Colonic mucosa (tissue), 4 donors: ENCODE measurements at places on chromosomes 7 and 10. TPM values are rescaled to one million over a fixed set of nuclear protein-coding genes. Genes with fewer than 3 reads are reported as not detected.
A peak's percentile ranks its signal among the peaks of the same experiment; 100 is the strongest.

DNA sequence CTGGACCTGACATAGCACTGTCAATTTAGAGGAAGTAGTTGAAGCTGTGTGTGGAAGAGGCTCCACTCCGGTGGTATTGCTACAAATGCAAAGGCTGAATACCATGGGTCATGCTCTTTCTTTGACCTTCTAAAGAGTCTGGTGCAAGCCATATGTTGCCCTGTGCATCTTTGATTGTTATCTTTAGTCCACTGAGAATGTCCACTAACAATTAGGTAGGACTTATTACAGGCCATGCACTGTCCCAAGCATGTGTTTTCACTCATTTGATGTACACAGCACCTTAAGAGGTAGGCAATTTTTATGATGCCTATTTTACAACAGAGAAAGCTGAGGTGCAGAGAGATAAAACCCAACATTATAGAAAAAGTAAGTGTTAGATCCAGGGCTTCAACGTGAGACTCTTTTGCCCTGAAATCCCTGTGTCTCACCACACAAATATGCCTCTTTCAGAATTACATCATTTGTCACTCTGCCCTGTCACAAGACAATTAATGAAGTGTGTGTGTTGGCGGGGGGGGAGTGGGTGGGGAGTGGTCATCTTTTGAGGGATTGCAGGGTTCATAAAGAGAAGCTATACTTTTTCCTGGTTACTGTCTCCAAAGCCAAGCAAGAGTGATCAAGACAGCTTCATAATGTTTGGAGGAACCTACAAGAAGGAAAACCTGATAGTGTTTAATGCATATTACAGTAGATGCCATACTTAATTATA, 637.6 kb upstream of the IGFBP3 start:
- H3K4me3 ChIP-seq, result no peak overlapping the region
- H3K27me3 ChIP-seq, result no peaks in the 10 kb centered on the region
- H3K4me1 ChIP-seq, result no peaks in the 10 kb centered on the region
- no peak for DNase-seq

DNA sequence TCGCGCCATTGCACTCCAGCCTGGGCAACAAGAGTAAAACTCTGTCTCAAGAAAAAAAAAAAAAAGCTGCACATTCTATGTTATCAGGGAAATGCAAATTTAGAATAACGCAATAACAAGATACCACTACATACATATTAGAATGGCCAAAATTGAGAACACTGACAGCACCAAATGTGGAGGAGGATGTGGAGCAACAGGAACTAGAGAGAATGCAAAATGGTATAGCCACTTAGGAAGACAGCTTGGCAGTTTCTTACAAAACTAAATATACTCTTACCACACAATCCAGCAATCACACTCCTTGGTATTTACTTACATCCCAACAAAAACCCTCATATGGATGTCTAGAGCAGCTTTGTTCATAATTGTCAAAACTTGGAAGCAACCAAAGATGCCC, 76.8 kb downstream of the ALOX5 start:
- no peak for DNase-seq
- H3K36me3 ChIP-seq, result no peaks in the 10 kb centered on the region
- no peak overlapping the region for H3K27ac ChIP-seq
- H3K4me3 ChIP-seq, result no peak overlapping the region
- H3K27me3 ChIP-seq, result no peaks in the 10 kb centered on the region

- DNase-seq, result peak; percentile 23
- H3K4me3 ChIP-seq, result no peak overlapping the region
- H3K36me3 ChIP-seq, result no peaks in the 10 kb centered on the region
- no peaks in the 10 kb centered on the region for H3K27me3 ChIP-seq
Observed at GRCh38 chr10:60236869-60237524, 152.7 kb downstream of the ANK3 start.

- H3K36me3 ChIP-seq, result no peaks in the 10 kb centered on the region
- no peak for DNase-seq
- no peak overlapping the region for H3K27ac ChIP-seq
Observed at GRCh38 chr7:37901236-37901827, 15.3 kb downstream of the SFRP4 start.

DNA sequence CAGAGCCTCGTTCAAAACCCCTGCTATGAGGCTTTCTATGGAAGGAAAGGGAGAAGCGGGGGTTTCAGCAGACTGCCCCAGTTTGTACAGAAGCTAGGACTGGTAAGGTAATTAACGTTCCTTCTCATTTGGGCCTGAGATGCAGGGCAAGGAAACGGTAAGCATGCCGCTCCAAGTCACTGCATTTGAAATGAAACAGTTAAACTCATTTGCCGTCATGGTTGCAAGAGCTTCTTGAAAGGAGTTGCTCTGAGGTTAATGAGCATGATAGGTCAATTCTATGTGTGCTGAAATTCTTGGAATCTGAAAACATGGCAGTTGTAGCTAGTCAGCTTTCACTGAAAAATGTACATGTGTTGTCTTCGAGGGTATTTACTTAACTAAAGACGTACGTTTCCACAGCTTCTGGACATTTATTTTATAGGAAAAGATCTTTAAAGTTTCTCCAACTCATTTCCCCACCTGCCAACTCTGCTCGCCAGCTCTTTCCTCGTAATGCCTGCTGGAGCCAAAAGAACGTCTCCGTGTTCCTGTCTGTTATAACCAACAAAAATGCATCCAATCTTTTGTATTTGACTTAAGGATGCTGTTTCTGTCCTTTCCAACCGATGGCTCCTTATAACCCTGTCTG, 73.3 kb downstream of the ADAM12 start:
- H3K36me3 ChIP-seq, result no peaks in the 10 kb centered on the region
- no peaks in the 10 kb centered on the region for H3K27me3 ChIP-seq
- H3K27ac ChIP-seq, result no peak overlapping the region
- no peaks in the 10 kb centered on the region for H3K4me1 ChIP-seq

The MAGI2 gene
- total RNA-seq, result 1.1 TPM

DNA sequence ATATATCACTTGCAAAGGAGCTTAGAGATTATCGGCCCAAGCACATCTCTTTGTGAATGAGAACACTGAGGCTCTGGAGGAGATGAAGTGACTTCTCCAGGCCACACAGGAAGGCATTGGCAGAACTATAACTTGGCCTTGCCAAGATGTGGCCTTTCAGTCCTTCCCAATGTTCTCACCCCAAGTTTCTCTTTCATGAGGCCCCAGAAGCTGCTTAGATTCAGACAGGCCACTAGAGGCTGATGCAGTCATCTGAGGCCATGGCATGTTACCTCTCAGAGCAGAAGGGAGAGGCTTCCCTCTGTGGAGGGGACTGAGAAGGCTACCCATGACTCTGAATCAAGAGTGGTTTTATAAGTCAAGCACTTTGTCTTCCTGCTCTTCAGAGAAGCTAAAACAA, 1003.7 kb downstream of the LRMDA start:
- H3K27me3 ChIP-seq, result no peaks in the 10 kb centered on the region
- DNase-seq, result no peak
- no peak overlapping the region for H3K4me3 ChIP-seq
- no peaks in the 10 kb centered on the region for H3K36me3 ChIP-seq
- H3K27ac ChIP-seq, result no peak overlapping the region
- no peaks in the 10 kb centered on the region for H3K4me1 ChIP-seq
